ENCODE measurements at places on chromosomes 16 and 17. TPM values are rescaled to one million over a fixed set of nuclear protein-coding genes. Genes with fewer than 3 reads are reported as not detected.
A peak's percentile ranks its signal among the peaks of the same experiment; 100 is the strongest.

Gene NGFR
- total RNA-seq = 0.43 TPM

- DNase-seq = no peak
- H3K27me3 ChIP-seq = no peaks in the 10 kb centered on the region
- no peak overlapping the region for H3K4me3 ChIP-seq
These were observed 382.3 kb upstream of the EEF2KMT start for GRCh38 chr16:5479926-5480325.

DNA sequence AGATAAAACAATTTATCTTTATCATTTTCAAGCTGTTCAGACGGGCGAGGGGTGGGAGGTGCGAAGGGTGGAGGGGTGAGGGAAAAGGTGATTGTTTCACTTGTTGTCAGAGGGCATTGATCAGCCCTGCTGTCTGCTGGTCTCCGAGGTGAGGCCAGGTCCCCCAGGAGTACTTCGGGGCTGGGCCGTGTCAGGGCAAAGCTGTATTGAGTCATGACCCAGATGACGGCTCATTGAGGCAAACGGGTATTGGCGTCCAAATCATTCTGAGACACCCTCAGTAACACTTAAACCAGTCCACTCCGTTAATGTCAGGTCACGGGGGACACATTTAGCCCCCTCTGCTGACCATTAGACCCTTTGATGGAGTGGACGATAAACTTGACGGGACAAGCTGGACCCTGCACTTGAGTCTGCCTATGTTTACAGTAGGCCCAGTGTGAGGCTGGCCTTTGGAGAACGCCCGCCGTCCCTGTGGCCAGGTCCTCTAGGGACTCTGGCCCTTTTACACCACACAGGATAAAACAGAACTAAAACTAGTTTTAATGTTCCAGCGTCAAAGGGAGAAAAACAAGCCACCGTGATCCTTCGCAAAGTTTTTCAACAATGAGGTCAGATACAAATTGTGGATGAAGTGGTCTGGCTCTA, 502.2 kb upstream of the ZFHX3 start:
- no peaks in the 10 kb centered on the region for H3K36me3 ChIP-seq
- peaks cover 62% of the 10 kb centered on the region for H3K27me3 ChIP-seq
- H3K27ac ChIP-seq = no peak overlapping the region
- no peaks in the 10 kb centered on the region for H3K4me1 ChIP-seq
- no peak for DNase-seq

Gene GID4
- total RNA-seq = 10.2 TPM

GRCh38 chr17:41523787-41524186, 4.3 kb downstream of the KRT19 start:
- H3K4me1 ChIP-seq = peaks cover 17% of the 10 kb centered on the region
- no peak overlapping the region for H3K4me3 ChIP-seq
- H3K27me3 ChIP-seq = no peaks in the 10 kb centered on the region
- no peaks in the 10 kb centered on the region for H3K36me3 ChIP-seq

Gene IQCK
- 24.8 TPM for total RNA-seq

DNA sequence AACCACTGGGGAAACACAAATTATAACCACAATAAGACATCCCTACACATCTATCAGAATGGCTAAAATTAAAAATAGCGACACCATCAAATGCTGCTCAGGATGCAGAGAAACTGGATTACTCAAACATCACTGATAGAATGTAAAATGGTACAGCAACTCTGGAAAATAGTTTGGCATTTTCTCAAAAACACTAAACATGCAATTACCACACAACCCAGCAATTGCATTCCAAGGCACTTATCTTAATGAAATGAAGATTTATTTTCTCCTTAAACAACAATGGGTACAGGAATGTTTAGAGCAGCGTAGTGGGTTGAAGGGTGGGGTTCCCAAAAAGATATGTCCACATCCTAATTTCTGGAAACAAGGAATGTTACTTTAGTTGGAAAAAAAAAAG, 309.0 kb upstream of the PMFBP1 start:
- peak; percentile 55 for DNase-seq
- H3K4me3 ChIP-seq = no peak overlapping the region
- peaks cover 18% of the 10 kb centered on the region for H3K4me1 ChIP-seq
- H3K27me3 ChIP-seq = no peaks in the 10 kb centered on the region

Gene TM4SF5
- not detected for total RNA-seq

GRCh38 chr17:82502207-82502606, 17.3 kb upstream of the FOXK2 start:
- H3K4me1 ChIP-seq = no peaks in the 10 kb centered on the region
- H3K4me3 ChIP-seq = no peak overlapping the region
- H3K36me3 ChIP-seq = no peaks in the 10 kb centered on the region
- peak; percentile 75 for DNase-seq

- DNase-seq = peak; percentile 27
- peak overlapping the region; percentile 56 for H3K27ac ChIP-seq
- H3K4me3 ChIP-seq = peak overlapping the region; percentile 81
- H3K4me1 ChIP-seq = peaks cover 14% of the 10 kb centered on the region
These were observed 684 bp upstream of the NUDT16L1 start for GRCh38 chr16:4692460-4693295.

GRCh38 chr17:8186787-8187516, 3.0 kb downstream of the BORCS6 start:
- peak overlapping the region; percentile 98 for H3K4me3 ChIP-seq
- peaks cover 10% of the 10 kb centered on the region for H3K4me1 ChIP-seq
- DNase-seq = peak; percentile 94

Gene KRT27
- total RNA-seq = not detected

- H3K4me1 ChIP-seq = peaks cover 26% of the 10 kb centered on the region
- peak overlapping the region; percentile 82 for H3K27ac ChIP-seq
- peak overlapping the region; percentile 90 for H3K4me3 ChIP-seq
- peaks cover 3% of the 10 kb centered on the region for H3K36me3 ChIP-seq
- DNase-seq = peak; percentile 50
These were observed 15.4 kb downstream of the NAA60 start for GRCh38 chr16:3458852-3459361.

DNA sequence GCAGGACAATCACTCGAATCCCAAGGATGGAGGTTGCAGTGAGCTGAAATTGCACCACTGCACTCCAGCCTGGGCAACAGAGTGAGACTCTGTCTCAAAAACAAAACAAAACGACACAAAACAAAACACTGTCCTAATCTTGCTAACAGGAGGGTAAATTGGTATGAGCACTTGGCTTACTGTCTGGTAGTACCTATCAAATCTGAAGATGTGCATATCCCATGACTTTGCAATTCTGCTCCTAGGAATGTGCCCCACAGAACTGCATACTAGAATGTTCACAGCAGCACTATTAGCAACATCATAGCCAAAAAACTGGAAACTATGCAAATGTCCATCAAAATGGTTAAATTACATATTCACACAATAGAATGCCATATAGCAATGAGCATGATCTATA, 15.7 kb downstream of the MTSS2 start:
- no peaks in the 10 kb centered on the region for H3K4me1 ChIP-seq
- H3K27me3 ChIP-seq = no peaks in the 10 kb centered on the region
- no peak for DNase-seq
- H3K36me3 ChIP-seq = peaks cover 79% of the 10 kb centered on the region

Gene HYDIN
- not detected for total RNA-seq

GRCh38 chr17:28470266-28470913, 3.1 kb upstream of the SLC13A2 start:
- DNase-seq = no peak
- H3K4me1 ChIP-seq = peaks cover 12% of the 10 kb centered on the region
- no peak overlapping the region for H3K27ac ChIP-seq
- no peak overlapping the region for H3K4me3 ChIP-seq
- H3K36me3 ChIP-seq = no peaks in the 10 kb centered on the region

Gene HSD17B1
- total RNA-seq = 2.3 TPM

GRCh38 chr16:5604770-5605169, 507.2 kb upstream of the EEF2KMT start:
- H3K4me1 ChIP-seq = no peaks in the 10 kb centered on the region
- H3K27me3 ChIP-seq = no peaks in the 10 kb centered on the region
- no peak for DNase-seq
- H3K36me3 ChIP-seq = no peaks in the 10 kb centered on the region
- H3K27ac ChIP-seq = no peak overlapping the region
- H3K4me3 ChIP-seq = no peak overlapping the region

Gene LIG3
- 22.0 TPM for total RNA-seq

DNA sequence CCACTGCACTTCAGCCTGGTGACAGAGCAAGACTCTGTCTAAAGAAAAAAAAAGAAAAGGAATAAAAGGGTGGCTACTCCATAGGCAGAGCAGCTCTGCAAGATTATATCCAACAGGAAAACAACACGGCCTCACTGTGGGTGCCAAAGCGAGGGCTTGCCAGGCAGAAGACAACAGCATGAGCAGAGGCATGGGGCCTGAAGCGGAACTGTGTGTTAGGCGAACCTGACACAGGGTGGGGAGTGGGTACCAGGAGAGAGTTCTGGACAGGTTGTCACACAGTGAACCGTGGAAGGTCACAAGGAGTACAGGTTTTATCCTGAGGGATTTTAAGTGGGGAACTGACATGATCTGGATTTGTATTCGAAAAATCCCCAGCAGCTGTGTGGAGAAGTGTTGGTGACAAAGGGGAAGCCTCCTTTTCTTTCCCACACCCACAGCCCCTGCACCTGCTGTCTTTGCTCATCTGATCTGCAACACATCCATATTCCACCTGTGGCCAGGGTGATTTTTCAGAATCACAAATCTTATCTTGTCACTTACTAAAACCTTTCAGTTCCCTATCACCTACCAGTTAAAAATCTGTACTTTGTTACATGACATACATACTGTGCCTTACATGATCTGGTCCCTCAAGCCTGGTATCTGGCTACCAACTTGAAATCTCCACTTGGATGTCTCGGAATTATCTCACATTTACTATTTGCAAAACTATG, 23.2 kb upstream of the ARHGAP17 start:
- H3K4me3 ChIP-seq = no peak overlapping the region
- peaks cover 7% of the 10 kb centered on the region for H3K4me1 ChIP-seq
- no peaks in the 10 kb centered on the region for H3K36me3 ChIP-seq
- no peak for DNase-seq
- no peaks in the 10 kb centered on the region for H3K27me3 ChIP-seq

Gene GPR142
- total RNA-seq = not detected

- H3K4me1 ChIP-seq = no peaks in the 10 kb centered on the region
- no peaks in the 10 kb centered on the region for H3K36me3 ChIP-seq
- H3K27me3 ChIP-seq = no peaks in the 10 kb centered on the region
- H3K27ac ChIP-seq = no peak overlapping the region
These were observed 43.0 kb downstream of the TRARG1 start for GRCh38 chr17:1322480-1322879.

Gene C16orf74
- 13.2 TPM for total RNA-seq

DNA sequence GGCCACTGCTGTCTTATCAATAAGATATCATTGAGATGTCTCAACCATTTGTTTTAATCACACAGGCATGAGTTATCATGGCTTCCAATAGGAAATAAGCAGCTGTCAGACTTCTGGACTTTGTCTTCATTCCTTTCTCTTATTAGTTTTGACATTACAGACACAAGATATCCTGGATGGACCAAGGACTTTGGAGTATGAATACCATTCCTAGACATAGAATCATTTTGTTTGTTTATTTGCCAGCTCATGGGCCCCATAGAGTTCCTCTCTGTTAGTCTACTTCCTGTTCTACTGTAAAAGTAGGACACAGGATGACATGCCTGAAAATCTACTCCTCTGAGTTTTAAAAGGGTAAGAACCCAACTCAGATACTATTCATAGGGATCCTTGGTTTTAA, 77.7 kb upstream of the KCNJ16 start:
- no peaks in the 10 kb centered on the region for H3K27me3 ChIP-seq
- no peak overlapping the region for H3K27ac ChIP-seq
- H3K4me1 ChIP-seq = peaks cover 9% of the 10 kb centered on the region
- DNase-seq = peak; percentile 50
- H3K4me3 ChIP-seq = no peak overlapping the region
- no peaks in the 10 kb centered on the region for H3K36me3 ChIP-seq

DNA sequence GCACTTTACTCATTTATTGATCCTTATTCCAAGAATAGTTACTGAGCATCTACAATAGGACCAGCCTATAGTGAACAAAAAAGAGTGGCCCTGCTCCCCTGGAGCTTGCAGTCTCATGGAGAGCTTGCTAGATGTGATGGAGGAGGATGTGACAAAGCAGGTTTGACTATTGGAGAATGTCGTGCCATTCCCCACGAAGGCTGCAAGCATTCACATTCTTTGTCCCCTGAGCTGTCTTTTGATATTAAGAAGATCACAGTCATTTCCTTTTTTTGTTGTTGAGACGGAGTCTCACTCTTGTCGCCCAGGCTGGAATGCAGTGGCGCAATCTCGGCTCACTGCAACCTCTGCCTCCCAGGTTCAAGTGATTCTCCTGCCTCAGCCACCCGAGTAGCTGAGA, 115.0 kb upstream of the ADAMTS18 start:
- no peaks in the 10 kb centered on the region for H3K27me3 ChIP-seq
- H3K4me3 ChIP-seq = no peak overlapping the region
- DNase-seq = peak; percentile 9
- no peaks in the 10 kb centered on the region for H3K36me3 ChIP-seq
- no peak overlapping the region for H3K27ac ChIP-seq

DNA sequence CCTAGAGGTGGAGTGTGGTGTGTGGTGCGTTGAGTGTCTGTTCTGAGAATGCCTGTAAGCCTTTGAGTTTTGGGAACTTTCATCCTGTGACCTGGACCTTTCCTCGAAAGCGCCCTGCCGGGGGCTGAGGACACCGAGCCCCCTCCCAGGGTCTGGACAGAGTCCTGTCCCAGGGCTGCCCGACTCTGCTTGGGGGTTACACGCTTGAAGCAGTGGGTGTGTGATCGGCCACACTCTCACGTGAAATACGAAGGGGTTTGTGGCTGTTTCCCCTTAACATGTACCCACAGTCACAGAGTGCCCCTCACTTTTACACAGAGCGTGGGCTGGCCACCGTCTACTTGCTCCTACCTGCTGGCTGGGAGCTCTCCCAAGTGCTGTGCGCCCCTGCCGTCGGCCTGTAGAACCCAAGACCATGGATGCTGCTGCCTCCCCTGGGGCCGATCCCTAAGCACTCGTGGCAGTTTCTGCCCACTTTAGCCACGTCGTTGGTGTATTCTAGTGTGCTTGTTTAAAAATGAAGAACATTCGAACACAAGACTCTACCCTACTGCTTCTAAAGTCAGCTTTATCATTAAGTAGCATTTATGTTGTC, 6.8 kb downstream of the ZNF750 start:
- H3K27me3 ChIP-seq = no peaks in the 10 kb centered on the region
- H3K27ac ChIP-seq = no peak overlapping the region
- H3K4me1 ChIP-seq = no peaks in the 10 kb centered on the region
- no peak overlapping the region for H3K4me3 ChIP-seq
- H3K36me3 ChIP-seq = 0 out of 2 replicates have a peak, but pooled peaks cover 3% of the 10 kb centered on the region

GRCh38 chr16:27323781-27324561, 10.2 kb downstream of the IL4R start:
- no peak for DNase-seq
- no peak overlapping the region for H3K27ac ChIP-seq
- peaks cover 29% of the 10 kb centered on the region for H3K4me1 ChIP-seq
- H3K36me3 ChIP-seq = no peaks in the 10 kb centered on the region

- no peak overlapping the region for H3K27ac ChIP-seq
- DNase-seq = no peak
- no peaks in the 10 kb centered on the region for H3K36me3 ChIP-seq
- no peaks in the 10 kb centered on the region for H3K4me1 ChIP-seq
- no peak overlapping the region for H3K4me3 ChIP-seq
These were observed 239.2 kb upstream of the MAF start for GRCh38 chr16:79839466-79840341.

Data from GM23248 (cell line).